ENCODE measurements at places on chromosomes 3 and 15. TPM values are rescaled to one million over a fixed set of nuclear protein-coding genes. Genes with fewer than 3 reads are reported as not detected.

GRCh38 chr15:33158366-33158765, 36.1 kb downstream of the FMN1 start:
- H3K27ac ChIP-seq: no peak overlapping the region
- peaks cover 2% of the 10 kb centered on the region for H3K4me1 ChIP-seq
- DNase-seq: no peak
- H3K36me3 ChIP-seq: no peaks in the 10 kb centered on the region
- no peak overlapping the region for H3K4me3 ChIP-seq

DNA sequence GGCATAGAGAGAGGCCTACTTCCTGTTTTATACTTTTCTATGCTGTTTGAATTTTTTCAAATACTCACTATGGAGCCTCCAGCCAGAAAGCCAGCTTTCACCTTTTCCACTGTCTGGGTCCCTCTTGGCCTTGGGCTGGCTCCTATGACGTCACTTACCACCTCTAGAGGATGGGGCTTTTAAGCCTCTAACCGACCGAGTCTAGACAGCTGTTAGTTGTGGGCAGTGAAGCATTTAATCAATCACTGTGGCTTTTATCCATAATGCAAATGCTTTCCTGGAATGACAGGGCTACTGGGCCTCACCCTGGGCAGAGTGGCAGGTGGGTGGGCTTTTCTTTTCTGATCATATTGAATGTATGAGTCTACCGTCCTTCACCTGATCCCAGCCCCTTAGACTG, 61.9 kb downstream of the LRRK1 start:
- DNase-seq: no peak
- H3K4me3 ChIP-seq: no peak overlapping the region
- H3K27ac ChIP-seq: no peak overlapping the region
- H3K27me3 ChIP-seq: peaks cover 13% of the 10 kb centered on the region
- no peaks in the 10 kb centered on the region for H3K4me1 ChIP-seq
- H3K36me3 ChIP-seq: no peaks in the 10 kb centered on the region

Gene GLDN
- total RNA-seq: 75.8 TPM

DNA sequence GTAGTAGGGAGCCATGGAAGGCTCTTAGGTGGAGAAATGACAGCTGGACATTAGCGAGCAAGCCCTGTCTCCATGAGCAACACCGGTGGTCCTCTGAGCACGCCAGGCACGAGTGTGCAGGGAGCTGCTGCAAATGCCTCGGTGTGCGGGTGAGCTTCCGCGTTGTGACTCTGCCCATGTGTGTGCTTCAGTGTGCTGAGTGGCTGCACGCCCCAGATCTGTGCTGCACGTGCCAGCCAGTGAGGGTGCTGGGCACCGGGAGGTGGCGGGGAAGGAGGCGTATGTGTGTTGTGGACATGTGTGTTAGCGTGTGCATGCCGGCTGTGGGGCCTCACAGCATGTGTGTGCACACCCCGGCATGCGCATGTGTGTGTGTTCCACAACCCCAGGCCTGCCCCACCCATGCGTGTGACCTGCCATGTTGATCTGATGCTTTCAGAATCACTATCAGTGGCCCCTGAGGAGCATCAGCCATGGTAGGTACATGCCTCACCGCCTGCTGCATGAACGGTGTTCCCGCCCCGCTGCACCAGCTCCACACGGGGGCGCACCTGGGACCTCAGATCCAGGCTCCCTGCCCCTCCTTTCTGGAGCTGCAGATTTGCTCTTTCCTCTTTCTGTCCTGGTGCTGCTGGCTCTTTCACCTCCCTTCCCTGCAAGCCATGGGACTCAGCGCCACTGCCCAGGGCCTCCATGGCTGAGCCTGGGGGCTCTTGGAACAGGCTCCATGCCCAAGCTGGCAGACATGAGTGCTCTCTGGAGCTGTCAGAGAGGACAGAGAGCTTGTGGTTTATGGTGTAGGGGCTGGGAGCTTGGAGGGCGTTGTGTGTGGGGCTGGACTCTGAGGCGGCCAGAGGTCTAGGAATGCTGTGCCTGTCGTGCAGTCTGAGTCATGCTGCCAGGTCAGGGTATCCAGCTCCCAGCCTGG, 169.4 kb downstream of the TBC1D2B start:
- no peaks in the 10 kb centered on the region for H3K36me3 ChIP-seq
- H3K27ac ChIP-seq: no peak overlapping the region
- no peaks in the 10 kb centered on the region for H3K4me1 ChIP-seq
- peak; percentile 29 for DNase-seq
- H3K27me3 ChIP-seq: no peaks in the 10 kb centered on the region

- peak within 1 kb of the TSS; percentile 38 for H3K27ac ChIP-seq
- peaks cover 20% of the 10 kb centered on the region for H3K27me3 ChIP-seq
- peak within 1 kb of the TSS; percentile 22 for H3K4me3 ChIP-seq
- peak; percentile 63 for DNase-seq
Observed at GRCh38 chr3:159839561-159840379, 148.9 kb upstream of the IL12A start.

DNA sequence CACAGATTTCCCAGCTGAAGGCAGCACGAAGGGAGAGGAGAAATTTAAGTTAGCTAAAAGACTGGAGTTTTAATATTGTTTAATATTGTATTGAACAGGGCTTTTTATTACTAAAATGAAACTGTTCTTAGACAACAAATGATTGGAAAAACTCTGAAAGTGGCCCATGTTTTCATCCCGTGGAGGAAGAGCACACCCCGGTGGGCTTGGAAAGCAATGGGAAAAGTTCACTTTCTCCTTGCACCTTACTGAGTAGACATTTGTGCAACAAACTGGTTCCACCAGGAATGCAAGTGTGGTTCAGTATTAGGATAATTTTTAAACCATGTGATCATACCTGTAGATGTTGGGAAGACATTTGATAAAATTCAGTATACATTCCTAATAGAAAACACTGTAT, 8.2 kb upstream of the ESYT3 start:
- H3K4me1 ChIP-seq: no peaks in the 10 kb centered on the region
- no peaks in the 10 kb centered on the region for H3K27me3 ChIP-seq
- H3K27ac ChIP-seq: no peak overlapping the region
- H3K4me3 ChIP-seq: no peak overlapping the region
- H3K36me3 ChIP-seq: no peaks in the 10 kb centered on the region

All from lung (tissue), 17 donors.